ENCODE measurements at places on chromosomes 1 and 21.

- no peak for DNase-seq
These were observed 8.5 kb downstream of the DIO1 start for GRCh38 chr1:53902235-53903138.

GRCh38 chr1:226691247-226691646 is 47.8 kb downstream of the ITPKB start:
- DNase-seq: no peak

- DNase-seq: no peak
These were observed 92.4 kb upstream of the ERG start for GRCh38 chr21:38590449-38591217.

- DNase-seq: no peak
These were observed 56.7 kb downstream of the RIPK4 start for GRCh38 chr21:41709965-41710822.

DNA sequence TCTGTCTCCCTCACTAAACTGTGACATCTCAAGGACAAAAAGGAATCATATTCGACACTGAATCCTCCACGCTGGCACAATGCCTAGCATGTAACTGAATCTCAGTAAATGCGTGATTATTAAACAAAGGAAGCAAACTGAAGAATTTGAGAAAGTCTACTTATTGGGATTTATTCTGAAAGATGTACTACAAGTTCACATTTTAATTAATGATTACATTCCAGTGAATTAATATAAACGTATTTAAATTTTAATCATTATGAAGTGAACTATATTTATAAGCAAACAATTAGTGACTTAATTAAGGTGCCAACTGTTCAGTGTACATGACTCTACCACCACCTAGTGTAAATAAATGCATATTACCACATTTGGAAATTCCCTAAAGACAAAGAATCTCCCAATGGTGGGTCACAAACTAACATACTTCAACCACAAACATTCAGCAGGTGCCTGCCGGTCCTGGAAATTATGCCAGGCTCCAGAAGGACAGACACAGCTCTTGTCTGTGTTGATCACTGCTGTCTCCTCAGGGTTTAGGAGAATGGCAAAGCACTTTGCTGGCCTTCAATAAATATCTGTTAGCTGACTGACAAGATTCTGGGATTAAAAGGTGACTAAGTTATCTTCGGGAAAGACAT is 56.3 kb downstream of the SMYD3 start:
- no peak for DNase-seq

DNA sequence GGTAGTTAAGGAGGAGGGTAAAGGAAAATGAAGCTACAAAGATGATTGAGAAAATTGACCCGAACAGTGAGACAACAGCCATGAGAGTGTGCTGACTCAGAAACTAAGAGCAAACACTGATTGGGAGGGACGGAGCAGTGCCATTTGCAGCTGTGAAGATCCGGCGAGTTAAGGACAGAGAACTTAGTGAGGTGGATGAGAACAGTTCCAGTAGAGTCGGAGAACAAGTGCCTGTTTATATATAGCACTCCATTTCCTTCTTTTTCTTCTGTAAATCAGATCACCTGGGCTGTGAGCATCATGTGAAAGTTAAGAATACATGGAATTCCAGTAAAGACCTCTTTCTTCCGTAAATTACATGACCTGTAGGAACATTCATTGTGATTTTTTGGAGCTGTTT is 145.7 kb downstream of the KCNK2 start:
- DNase-seq: no peak

DNA sequence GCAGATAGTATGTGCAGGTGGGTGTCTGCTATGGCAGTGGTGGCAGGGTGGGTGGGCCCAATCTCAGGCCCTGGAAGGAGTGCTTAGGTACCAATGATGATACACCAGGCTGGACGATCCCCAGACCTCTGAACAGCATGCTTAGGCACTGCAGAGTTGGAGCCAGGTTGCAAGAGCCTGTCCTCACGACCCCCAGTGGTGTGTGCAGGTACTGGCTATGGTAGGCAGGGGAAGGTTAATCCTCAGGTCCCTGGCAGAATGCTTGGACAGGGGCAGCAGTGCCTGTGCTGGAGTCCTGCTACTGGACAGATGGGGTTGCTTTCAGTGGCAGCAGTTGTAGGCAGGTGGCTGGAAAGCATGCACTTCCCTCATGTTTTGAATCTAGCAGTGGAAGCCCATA is 100.5 kb upstream of the NEK7 start:
- no peak for DNase-seq

DNA sequence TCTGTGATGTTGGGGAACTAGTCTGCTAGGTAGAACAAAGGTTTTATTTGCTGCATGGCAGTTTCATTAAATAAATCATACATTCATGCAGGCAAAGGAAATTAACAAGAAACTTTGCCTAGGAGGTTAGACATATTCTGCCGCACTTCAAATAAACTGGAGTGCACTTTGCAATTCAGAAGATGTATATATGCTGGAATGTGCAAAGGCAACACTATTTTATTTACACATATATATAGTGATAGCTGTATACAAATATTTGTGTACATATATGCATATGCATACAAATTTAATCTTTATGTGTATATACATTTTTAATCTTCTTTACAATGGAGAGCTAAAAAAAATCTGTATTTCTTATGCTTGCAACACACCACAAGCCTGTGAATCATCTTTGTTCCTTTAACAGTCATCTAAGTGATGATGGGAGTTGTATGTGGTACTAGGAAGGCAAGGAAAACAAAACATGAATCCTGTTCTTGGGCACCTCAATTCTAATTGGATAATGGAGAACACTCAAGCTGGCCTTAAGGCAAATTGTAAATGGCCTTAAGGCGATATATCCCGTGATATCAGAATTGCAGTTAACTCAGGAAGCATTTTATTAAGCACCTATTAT is 605.8 kb upstream of the CAMK1G start:
- no peak for DNase-seq

DNA sequence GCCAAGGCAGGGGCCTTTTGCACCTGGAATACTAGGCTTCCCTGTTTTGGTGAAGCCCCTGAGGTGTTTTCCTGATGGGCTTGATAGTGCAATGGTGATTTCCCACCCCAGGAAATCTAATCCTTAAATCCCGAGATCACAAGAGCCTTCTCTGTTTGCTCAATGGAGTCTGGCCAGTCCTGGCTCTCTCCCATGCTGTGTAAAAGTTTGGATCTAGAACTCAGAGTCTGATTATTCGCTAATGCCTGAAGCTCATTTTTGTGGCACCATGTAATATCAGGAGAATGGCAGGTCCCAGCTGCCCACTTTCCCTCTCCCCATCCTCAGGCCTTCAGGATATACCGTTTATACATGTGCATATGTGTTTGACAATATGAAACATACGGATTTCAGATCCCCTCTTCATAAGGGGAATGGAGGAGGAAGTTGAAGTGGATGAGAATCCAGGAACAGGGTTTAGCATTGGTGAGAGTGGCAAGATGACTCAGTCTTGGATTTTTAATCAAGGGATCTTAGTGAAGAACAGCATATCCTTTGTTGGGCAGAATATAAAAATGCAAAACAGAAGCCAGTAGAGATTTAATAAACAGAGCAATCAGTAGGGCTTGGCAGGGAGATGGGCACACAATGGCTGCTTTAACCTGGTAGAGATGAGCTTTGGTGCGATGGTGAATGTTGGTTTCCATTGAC is 62.1 kb downstream of the CLIC6 start:
- no peak for DNase-seq

GRCh38 chr1:55257958-55258357 is 42.8 kb upstream of the USP24 start:
- DNase-seq: no peak

- no peak for DNase-seq
These were observed 172.1 kb downstream of the HHAT start for GRCh38 chr1:210500831-210501230.

- DNase-seq: no peak
These were observed 163.9 kb downstream of the SLC45A1 start for GRCh38 chr1:8481650-8482380.

GRCh38 chr1:30329802-30330557 is 393.4 kb downstream of the MATN1 start:
- no peak for DNase-seq

DNA sequence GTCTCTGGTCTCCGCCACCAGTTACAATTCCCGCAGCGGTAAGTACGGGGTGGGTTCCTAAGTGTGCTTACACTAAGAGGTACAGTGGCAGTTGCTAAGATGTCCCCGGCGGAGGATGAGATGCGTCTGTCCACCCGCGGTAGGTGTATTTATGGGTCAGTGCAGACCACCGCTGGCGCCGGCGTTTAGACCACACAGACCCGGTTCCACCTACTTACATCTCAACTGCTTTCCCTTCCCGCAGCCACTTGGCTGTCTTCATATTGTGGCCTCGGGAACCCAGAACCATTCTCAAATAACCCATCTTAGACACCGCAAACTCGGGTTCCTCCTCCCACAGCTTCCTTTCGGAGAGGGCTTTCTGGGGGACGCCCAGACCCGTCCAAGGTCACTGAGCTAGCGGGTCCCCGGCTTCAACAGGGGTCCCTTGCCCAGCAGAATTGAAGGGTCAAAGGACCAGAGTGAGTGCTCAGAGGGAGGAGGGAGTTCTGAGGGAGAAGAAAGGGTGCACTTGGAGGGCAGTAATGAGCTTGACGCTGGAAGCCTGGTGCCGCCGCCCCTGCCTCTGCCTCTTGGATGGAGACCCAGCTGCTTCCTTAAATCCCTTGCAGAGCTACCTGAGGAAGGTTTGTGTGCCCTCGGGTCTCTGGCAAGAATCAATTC is 8.6 kb downstream of the NR5A2 start:
- no peak for DNase-seq

All from GM04503 (cell line).